Activated CD4-positive, alpha-beta T cell treated with anti-CD3 and anti-CD28 coated beads for 24 hours (primary cell): ENCODE measurements at places on chromosomes 4 and X.

DNA sequence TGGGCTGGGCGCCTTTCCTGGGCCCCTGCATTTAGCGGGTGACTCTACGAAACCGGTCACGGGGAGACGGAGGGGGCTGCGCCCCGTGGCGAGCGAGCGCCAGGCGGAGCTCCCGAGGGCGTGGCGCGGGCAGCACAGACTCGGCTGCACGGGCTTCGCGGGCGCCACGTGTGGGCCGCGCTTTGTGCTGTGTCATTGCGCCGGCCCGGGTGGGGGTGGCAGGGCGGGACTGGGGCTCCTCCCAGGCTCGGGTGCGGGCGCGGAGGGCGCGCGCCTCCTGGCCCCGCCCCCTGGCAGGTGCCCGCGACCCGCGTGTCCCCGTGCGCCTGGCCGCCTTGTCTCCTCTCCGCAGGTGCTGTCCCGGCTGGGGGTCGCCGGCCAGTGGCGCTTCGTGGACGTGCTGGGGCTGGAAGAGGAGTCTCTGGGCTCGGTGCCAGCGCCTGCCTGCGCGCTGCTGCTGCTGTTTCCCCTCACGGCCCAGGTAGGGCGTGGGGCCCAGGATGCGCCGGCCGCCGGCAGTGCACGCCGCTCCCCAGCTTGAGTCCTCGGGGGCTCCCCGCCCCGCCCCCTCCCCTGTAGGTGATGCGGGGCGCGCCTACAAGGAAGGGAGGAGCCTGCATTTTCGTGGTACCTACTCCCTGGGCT, 651 bp downstream of the UCHL1 start:
- DNase-seq, result peak; percentile 12

GRCh38 chrX:113929004-113929403, 654.9 kb upstream of the HTR2C start:
- no peak for DNase-seq

DNA sequence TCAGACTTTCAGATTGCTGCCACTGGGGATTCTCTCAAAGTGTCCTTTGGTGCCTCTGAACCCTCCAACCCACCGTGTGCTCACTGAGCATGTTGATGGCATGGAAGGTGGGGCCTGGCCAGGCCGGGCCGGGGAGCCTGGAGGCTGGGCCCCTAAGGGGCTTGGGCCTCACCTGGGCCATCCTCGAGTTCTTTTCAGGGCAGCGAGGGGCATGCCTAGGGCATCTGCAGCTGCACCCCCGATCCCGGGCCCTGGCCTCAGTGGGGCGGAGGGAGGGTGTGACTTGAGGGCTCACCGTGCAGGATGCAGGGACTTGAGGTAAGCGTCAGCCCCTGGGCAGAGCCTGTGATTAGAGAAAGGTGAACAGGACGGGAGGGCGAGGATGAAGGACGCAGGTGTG, 1.6 kb upstream of the SH3TC1 start:
- no peak for DNase-seq

DNA sequence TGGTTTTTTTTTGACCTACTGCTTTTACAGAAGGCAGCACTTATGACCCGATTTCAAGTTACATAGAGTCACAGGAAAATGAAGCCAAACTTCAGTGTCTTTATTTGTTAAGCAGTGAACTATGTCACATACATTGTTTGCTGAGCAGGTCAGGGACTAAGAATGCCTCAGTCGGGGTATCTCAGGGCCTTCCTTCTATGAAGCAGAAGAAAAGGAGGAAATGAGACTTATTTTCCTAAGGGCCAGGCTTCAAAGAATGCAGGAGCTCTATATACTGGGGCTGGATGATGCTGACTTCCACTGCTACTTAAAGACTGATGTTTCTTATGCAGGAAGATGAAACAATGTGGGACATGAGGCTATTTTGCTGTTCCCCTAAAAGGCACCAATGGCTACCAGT, 558.4 kb upstream of the IGFBP7 start:
- no peak for DNase-seq

DNA sequence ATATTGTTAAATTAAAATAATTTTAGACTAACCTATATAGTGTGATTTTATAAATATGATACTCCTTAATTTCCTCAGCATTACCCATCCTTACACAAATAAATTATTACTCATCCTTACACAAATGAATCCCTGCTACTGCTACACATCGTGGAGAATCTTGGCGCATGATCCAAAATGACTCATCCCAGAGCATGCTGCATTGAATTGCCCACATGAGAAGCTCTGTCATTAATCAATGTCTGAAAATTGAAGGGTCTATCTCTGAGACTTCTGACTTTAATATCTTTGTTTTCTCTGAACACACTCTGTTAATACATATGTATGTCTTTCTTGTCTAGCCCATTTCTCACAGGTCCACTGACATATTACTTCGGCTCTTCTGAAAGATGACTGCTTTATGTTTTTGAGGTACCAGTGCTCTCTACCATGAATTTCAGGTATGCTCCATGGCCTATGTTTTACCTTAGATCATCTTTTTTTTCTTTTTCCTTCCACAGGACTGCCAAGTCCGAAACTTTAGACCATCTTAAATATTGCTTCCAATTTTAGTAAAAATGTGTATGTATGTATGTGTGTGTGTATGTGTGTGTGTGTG, 15.7 kb upstream of the DUSP21 start:
- DNase-seq, result no peak

GRCh38 chrX:68121371-68121770, 311.9 kb downstream of the OPHN1 start:
- DNase-seq, result no peak

DNA sequence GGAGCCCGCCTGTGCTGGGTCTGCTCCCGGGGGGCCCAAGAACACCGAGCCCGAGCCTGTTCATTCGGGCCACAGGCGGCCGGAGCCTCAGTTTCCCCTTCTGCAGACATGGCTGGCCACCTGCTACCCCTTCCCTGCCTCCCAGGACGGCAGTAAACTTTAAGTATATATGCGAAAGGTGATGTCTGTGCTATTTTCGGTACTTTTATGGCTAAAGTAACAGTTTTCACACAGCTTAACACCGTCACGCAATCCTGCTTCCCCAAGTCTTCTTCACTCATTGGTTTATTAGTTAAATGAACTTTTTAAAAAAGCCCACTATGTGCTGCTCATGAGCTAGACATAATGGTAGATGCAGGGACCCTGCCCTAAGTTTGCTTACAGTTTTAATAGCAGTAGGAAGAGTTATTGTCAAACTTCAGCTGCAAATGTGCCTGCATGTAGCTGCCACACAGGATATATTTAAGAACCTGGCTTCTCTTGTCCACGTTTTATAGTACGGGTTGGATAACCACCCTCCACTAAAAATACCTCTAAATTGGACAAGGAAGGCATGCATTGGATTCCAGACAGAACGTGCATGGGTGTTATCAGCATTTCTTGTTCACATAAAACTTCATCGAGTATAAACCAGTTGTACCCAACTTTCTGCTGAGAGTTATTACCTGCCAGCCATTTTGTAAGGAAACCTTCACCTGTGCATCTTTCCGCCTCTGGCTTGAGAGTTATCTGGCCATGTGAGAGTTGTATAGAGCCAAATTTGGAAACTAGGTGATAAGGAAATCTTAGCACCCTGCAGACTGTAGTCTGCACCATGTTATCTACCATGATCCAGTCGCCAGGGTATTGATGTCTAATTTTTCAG, 741 bp downstream of the ANAPC4 start:
- DNase-seq, result no peak

- no peak for DNase-seq
Observed at GRCh38 chrX:10496345-10496965, 123.9 kb downstream of the MID1 start.

DNA sequence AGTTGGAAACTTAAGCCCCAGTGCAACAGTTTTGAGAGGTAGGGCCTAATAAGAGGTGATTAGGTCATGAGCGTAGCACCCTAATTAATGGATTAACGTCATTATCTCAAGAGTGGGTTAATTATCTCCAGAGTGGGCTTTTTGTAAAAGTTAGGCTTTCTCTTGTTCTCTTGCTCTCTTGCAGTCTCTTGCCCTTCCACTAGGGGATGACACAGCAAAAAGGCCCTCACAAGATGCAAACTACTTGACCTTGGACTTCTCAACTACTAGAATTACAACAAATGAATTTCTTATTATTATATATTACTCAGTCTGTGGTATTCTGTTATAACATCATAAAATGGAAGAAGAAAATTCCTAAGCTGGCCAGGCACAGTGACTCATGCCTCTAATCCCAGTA, 22.1 kb upstream of the NDST3 start:
- no peak for DNase-seq

- no peak for DNase-seq
Observed at GRCh38 chr4:160450876-160451275, 1348.0 kb downstream of the RAPGEF2 start.

DNA sequence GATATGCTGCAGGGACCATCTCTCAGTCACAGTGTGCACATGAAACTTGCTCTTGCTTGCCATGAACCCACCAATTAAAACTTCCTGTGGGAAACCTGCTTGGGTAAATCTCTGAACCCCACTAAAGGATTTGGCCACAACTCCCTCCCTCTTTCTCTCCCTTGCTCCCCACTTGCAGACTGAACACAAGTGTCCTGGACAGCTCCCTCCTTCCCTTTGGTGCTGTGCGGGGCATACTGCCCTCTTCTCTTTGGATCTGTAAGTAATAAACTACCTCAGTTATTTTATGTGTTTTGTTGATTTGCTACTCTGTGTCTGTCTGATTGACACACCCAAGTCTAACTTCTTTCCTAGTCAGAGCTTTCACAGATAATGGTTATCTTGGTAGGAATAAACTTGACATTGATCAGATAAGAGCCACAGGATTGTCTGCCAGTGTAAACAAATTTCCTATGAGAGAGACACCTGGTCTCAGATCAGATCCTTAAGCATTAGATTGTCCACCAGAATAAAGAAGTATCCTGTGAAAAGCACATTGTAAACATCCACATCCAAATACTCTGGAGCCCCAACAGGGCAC, 41.8 kb downstream of the SULT1E1 start:
- DNase-seq, result no peak

DNA sequence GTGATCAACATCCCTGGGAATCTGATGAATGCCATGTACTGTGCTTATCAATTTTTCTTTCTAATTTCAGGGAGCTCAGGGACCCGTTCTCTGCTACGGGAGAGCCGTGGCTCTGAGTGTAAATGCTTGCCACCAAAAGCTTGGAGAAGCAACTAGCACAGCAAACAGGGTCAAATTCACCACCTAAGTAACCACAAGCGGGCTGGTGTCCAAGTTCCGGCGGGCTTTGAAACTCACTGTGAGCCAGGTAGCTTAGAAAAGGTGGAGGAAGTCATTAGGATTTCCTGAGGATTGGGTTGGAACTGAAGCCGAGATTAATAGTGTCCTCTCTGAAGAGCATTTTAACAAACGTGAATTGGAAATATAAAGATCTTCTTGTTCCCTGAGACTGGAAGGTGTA, 87.2 kb downstream of the CLDN34 start:
- DNase-seq, result no peak

DNA sequence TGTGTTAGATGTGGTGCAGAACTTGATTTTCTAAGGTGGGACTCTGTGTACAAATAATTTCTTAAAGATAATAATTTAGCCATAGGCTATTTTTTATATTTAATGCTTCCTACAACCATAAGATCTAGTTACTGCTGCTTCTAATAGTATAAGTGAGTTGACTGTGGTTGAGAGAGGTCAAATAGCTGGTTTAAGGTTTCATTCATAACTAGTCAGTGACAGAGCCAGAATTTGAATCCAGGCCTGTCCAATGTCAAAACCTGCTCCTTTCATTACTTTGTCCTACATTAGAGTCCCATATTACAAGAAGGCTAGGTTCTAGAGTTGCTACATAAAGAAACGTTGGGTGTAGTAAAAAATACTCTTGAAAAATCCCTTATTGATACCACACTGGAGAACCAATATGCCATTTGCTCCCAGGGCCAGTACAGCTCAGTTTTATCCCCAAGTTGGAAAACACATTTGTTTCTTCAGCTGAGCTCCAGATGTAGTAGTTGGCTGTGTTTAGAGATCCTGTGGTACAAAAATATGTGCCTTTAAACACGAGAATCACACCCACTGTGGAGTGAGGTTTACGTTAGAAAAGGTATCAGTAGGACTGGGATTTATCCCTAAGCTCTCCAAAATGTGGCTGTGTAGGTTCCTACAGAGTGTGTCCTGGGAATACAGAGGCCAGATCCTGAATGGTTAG, 84.3 kb downstream of the REPS2 start:
- no peak for DNase-seq

DNA sequence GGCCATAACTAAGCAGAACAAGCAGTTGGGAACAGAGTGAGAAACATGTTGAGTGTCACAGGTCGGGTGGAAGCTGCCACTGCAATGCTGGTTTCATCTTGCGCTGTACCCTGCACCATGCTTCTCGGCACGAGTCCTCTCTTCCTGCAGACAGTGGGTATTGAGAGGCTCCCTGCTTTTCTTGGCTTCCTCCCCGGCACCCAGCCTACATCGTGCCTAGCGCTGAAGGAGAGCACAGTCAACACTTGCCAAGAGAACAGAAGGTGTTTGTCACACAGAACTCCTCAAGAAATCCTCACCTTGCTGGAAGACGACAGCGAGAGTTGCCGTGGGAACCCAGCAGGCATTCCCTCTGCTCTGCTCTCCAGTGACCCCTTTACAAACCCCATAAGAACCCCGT, 53.6 kb downstream of the EVC2 start:
- DNase-seq, result no peak

DNA sequence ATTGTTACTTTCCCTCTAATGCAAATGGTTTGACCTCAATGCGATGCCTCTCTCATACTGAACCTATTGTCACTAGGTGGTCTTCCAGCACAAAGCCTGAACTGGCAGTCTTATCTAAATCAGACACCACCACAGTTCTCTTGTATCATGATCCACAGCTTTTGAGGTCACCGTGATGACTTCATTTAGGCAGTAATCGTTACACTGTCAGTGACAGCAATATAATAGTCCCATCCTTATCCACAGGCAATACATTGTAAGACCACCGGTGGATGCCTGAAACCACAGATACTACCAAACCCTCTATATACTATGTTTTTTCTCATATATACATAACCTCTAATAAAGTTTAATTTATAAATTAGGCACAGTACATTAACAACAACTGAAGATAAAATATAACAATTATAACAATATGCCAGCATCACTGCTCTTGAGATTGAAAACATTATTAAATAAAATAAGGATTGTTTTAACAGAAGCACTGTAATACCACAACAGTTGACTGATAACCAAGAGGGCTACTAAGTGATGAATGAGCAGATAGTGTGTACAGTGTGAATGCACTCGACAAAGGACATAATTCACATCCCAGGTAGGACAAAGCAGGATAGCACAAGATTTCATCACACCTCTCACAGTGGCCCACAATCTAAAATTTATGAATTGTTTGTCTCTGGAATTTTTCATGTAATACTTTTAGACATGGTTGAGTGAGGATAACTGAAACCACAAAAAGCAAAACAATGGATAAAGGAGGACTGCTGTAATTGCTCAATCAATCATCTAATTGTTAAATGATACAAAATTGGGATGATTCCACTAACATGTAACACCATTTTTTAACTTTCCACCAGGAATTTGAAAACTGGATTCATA, 419.4 kb downstream of the CENPC start:
- DNase-seq, result no peak
